ENCODE measurements at places on chromosomes 16 and 17. TPM values are rescaled to one million over a fixed set of nuclear protein-coding genes. Genes with fewer than 3 reads are reported as not detected.

The HCRT gene
- total RNA-seq = not detected

The FOXC2 gene
- total RNA-seq = 6.0 TPM

The TNFSF12 gene
- not detected for total RNA-seq

The FAM171A2 gene
- total RNA-seq = 14.4 TPM

The MYO19 gene
- total RNA-seq = 47.5 TPM

The NLGN2 gene
- 1.1 TPM for total RNA-seq

The SEPTIN12 gene
- total RNA-seq = 0.78 TPM

The TEKT3 gene
- 0.64 TPM for total RNA-seq

The BEAN1 gene
- 3.8 TPM for total RNA-seq

The SLC16A3 gene
- total RNA-seq = 677 TPM

The SPNS1 gene
- 93.8 TPM for total RNA-seq
